Fibroblast of mammary gland (primary cell): ENCODE measurements at places on chromosomes 3 and 15.

- DNase-seq: no peak
Measured at GRCh38 chr15:84736375-84736774, 12.0 kb upstream of the ZNF592 start.

DNA sequence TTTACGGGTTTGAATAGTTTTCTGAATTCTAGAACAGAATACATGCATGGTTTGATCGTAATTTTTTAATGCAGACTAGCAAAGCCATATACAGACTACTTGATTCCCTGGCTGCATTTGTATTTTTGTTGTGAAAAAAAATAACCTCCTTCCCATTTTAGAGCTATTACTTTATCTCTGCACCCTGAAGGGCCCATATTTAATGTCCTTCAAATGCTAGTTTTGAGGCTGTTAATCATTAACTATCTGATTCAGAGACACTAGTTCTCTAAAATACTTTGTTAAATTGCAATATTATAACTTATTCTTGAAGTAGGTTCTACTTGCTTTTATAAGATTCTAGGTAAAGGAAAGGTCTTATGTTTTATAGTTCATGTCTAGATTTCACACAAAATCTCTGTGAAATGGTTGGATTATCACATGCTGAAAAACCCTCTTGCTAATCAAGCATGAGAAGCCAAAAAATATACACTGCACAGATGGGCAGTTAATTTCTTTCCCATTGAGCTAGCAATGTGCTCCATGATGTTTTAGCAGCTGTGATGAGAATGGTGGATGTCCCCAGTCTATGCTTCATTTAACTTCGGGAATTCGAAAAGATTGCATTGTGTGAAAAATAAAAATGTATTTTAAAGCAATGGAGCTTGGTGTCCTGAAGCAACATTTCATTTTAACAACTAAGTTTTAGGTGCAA, 634.0 kb upstream of the BCHE start:
- no peak for DNase-seq

DNA sequence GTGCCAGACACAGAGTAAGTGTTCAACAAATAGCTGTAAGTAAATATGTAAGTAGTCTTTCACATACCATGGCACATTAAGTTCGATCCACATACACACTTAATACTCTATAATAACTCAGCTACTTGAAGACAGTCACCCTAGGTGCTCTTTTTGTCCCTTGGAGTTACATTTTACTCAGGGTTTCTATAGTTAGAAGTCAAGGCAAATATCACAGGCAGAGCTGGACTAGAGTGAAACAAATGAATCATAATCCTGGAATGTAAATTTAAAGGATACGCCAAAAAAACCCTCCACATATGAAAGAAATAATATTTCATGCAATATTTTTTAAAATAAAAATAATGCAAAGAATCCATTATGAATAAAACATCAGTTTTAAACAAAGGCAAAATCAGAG, 461.8 kb downstream of the MAGI1 start:
- no peak for DNase-seq

GRCh38 chr3:194714564-194714963, 28.9 kb downstream of the FAM43A start:
- DNase-seq: no peak

GRCh38 chr15:59976480-59977271, 27.4 kb upstream of the FOXB1 start:
- DNase-seq: no peak

- DNase-seq: peak; percentile 7
Measured at GRCh38 chr3:52136513-52136912, 17.7 kb downstream of the POC1A start.

DNA sequence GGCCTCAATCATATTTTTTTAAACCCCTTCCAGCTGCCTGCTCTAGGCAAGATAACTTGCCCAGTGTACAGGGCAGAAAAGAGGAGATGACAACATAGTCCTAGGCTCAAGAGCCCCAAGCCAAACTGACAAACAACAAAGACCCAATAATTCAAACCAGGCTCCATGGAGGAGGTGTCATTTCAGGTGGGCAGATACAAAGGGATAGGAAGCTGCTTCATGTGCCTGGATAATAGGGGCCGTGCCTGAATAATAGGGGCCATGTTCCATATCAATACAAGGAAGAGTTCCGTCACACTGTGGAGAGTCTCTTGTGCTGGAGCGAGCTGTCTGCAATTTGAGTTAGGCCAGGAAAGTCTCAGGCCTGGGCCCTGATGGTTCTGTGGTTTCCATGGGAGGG, 35.4 kb upstream of the TRIM71 start:
- DNase-seq: no peak

DNA sequence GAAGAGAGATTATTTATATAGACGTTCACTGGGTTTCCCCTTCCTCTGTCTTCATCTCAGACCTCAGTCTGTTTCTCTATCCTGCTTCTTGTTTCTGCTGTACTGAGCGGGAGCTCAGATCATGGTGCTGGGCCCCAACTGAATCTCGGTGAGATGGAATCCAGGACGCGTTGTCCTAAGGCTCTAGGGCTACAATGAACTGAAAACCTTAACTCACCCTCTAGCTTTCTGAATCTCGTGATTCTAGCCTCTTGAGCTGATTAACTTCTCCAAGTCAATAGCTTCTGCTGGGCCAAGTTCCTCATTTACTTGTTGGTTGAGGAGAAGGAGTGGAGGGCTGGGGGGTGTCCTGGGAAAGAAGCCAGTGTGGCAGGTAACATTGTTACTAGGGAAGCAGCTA, 32.7 kb upstream of the MAP3K13 start:
- no peak for DNase-seq

DNA sequence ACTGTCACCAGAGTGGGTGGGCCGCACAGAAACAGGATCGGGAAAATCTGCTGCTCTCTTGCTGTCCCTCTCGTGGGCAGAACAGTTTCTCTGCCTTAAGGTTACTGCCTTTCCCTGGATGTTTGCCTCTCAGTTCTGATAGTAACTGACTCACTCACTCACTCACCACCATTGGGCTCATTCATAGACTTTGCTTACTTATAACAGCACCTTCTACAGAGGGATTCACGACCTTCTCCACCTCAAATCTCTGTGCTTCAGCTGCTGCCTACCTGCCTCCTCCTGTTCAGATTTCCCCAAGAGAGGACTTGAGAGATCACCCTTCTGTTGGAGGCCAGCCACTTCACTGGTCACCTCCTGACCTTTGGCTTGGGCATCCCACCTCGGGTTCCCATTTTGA, 147.7 kb upstream of the ICE2 start:
- no peak for DNase-seq
